ENCODE measurements at places on chromosomes 6 and 20. TPM values are rescaled to one million over a fixed set of nuclear protein-coding genes. Genes with fewer than 3 reads are reported as not detected.

- DNase-seq, result no peak
Observed at GRCh38 chr20:36984257-36984638, 32.7 kb upstream of the SAMHD1 start.

- DNase-seq, result no peak
Observed at GRCh38 chr20:45487231-45487635, 17.7 kb downstream of the WFDC2 start.

RIPOR2 gene
- 28.2 TPM for total RNA-seq

DNA sequence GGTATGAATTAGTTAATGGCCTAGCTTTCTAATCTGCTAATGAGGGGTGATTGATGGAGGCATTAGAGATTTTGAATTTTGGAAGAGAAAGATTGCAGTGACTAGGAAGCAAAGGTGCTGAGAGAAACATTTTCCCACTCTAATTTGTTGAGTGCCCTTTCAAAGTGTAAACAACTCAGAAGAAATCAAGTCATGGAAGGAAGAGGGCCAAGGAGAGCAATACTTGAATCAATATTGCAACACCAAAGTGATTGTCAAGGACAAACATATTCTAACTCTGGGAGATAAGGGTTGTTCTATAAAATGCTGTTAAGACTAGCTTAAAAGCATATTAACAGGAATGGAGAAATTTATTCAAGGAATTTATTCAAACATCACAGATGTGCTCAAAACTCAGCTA, 182.7 kb upstream of the FERMT1 start:
- DNase-seq, result no peak

PHF20 gene
- total RNA-seq, result 59.8 TPM

DNA sequence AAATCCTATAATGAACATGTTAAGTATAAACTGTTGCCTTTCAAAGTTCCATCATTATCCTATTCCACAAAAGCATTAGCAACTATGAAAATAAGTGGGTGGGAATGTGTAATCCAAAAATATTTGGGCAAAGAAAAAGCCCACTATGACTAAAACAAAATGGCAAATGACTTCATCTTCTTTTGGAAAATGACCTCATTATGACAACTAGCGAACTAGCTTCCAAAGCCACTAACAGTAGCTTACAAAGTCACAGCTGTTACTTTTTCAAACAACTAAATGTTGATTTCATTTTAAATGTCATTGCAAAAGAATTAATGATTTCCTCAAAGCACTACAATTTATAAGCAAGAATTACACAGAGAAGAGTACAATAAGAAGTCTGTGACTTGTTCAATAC, 49.8 kb upstream of the RUNX2 start:
- DNase-seq, result no peak

GRCh38 chr6:110633731-110634213, 157.4 kb upstream of the SLC22A16 start:
- no peak for DNase-seq

- no peak for DNase-seq
Observed at GRCh38 chr6:17908831-17909230, 78.6 kb downstream of the KIF13A start.

GRCh38 chr6:125471667-125472066, 169.9 kb upstream of the HDDC2 start:
- no peak for DNase-seq

GRCh38 chr20:55678970-55679667, 326.2 kb downstream of the CBLN4 start:
- DNase-seq, result no peak

- DNase-seq, result no peak
Observed at GRCh38 chr6:36340618-36341454, 4.1 kb upstream of the BNIP5 start.

DNA sequence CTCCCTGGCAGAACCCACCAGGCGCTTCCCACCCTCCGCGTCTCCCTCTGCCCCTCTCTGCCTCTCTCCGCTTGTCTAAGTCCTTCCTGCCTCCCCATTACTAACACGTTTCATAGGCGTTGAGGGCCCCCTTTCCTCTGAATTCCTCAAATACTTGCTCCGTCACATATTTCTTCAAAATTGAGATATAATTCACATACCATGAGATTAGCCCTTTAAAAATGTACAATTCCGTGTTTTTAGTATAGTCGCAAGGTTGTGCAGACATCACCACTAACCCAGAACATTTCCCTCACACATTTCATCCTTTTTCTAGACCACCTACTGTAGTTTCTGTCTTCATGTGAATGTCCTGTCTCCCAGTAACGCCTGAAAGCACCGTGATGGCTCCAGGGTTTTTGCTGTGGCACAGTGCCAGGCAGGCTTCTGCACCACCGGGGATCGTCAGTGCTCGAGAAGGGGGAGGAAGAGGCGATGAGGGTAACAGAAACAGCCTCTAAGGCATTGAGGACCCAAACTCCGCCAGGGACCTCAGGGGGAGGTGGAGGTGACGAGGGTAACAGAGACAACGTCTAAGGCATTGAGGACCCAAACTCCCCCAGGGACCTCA, 141.9 kb upstream of the SNX9 start:
- no peak for DNase-seq

GRCh38 chr20:62331347-62331746, 28.6 kb downstream of the ADRM1 start:
- DNase-seq, result no peak

GRCh38 chr20:50395251-50395729, 114.9 kb upstream of the PTPN1 start:
- peak; percentile 92 for DNase-seq

- DNase-seq, result no peak
Observed at GRCh38 chr6:138560130-138560860, 61.0 kb upstream of the NHSL1 start.

SNX9 gene
- 86.9 TPM for total RNA-seq
